Stimulated activated CD4-positive, alpha-beta T cell treated with anti-CD3 and anti-CD28 coated beads, Interleukin-2, amount 100 ng/mL, for 24 hours (primary cell): ENCODE measurements at places on chromosomes 16 and 17.

- DNase-seq: no peak
Observed at GRCh38 chr17:13385481-13385911, 216.2 kb downstream of the HS3ST3A1 start.

DNA sequence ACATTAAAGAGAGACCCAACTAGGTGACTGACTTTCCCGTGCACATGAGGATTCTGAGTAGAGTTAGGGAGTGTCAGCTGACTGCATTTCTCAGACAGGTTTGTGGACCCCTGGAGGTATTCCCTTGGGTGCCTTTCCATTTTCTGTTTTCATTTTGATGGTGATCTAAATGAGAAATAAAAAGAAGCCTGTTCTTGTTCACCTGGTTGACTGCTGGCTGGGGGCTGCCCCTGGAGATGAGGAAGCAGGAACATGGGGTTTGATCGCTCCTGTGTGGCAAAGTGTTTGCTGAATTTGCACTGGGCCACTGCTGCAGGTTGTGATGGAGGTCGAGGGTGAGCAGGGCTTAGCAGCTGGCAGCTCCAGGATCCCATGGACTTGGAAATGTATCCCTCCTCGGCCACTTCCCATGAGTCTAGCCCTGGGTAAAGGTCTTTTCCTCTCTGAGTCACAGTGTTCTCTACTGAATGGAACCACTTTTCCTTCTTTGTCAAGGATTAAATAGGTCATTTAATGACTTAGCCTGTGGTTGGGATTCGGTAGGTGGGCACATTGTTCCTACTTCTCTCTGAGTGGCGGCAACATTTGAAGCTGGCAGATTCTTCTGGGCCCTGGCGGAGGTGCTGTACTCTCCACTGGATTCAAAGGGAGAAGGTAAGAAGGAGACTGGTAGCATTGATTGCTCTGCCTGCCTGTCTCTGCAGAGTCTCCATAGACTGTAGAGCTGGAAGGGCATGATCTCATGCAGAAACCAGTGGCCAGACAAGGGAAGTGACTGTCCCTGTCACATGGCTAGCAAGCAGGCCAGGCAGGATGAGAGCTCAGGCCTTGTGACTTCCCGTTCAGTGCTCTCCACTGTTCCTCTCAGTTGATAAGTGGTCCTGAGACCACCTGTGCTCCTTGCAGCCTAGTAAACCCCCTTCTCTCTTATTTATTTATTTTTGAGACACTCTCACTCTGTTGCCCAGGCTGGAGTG, 17.9 kb downstream of the SNX29 start:
- no peak for DNase-seq

DNA sequence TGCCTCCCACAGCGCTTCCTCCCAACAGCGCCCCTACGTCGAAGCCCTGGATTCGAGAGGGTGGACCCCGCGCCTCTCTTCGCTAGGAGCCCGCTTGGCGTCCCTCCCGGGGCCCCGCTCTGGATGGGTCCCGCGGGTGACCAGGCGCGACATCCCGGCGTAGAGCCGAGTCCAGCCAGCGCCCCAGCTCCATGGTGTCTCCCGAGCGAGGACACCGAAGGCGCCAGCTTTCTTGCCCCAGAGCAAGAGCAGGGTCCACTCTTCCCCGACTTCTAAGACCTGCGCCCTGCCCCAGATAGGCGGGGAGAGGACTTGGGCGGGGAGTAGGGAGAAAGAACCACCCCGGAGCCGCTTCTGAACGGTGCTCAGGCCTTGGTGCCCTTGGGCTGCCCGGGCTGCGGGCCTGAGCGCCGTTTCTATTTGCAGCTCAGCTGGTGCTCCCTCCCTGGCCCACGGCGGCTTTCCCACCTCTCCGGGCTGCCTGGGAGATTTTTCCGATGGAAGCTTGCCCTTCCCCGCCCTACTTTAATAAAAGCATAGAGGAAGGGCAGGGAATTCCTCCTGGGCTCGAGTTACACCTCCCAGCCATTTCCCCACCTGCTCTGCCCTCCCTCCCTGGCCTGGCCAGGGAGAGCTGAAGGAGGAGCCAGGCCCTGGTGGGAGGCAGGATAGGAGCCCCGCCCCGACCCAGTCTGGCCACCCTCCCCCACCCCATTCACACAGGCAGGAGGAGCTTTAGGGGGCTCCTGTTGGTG, 1.8 kb downstream of the MMP15 start:
- DNase-seq: no peak

DNA sequence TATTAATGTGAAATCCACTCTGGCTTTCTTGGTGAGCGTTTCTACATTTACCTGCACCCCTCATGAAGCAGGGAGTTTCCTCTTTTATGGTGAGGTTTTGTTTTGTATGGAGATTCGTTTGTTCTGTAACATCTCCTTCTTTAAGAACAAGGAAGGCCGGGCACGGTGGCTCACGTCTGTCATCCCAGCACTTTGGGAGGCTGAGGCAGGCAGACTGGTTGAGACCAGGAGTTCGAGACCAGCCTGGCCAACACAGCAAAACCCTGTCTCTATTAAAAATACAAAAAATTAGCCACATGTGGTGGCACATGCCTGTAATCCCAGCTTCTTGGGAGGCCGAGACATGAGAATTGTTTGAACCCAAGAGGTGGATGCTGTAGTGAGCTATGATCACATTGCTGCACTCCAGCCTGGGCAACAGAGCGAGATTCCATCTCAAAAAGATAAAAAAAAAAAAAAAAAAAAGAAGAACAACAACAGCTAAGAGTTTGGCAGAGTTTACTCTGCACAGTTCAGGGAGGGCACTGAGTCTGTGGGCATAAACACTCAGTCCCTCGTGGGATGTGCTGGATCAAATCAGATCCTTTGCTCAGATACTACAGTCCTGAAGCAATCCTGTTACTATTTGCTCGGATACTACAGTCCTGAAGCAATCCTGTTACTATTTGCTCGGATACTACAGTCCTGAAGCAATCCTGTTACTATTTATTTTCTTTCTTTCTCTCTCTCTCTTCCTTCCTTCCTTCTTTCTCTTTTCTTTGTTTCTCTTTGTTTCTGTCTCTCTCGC, 28.9 kb downstream of the ADCY9 start:
- no peak for DNase-seq

GRCh38 chr17:73272906-73273218, 11.2 kb upstream of the CPSF4L start:
- DNase-seq: no peak
